ENCODE measurements at places on chromosomes 7 and 10. TPM values are rescaled to one million over a fixed set of nuclear protein-coding genes. Genes with fewer than 3 reads are reported as not detected.
A peak's percentile ranks its signal among the peaks of the same experiment; 100 is the strongest.

Gene ST8SIA6
- 0.79 TPM for total RNA-seq

Gene CRYGN
- total RNA-seq, result not detected

Gene AZGP1
- not detected for total RNA-seq

Gene ANKRD22
- total RNA-seq, result not detected

Gene ZNF789
- 5.9 TPM for total RNA-seq

Gene PSMG3
- 28.3 TPM for total RNA-seq

GRCh38 chr10:93680412-93681047, 21.9 kb downstream of the FRA10AC1 start:
- no peak for DNase-seq

DNA sequence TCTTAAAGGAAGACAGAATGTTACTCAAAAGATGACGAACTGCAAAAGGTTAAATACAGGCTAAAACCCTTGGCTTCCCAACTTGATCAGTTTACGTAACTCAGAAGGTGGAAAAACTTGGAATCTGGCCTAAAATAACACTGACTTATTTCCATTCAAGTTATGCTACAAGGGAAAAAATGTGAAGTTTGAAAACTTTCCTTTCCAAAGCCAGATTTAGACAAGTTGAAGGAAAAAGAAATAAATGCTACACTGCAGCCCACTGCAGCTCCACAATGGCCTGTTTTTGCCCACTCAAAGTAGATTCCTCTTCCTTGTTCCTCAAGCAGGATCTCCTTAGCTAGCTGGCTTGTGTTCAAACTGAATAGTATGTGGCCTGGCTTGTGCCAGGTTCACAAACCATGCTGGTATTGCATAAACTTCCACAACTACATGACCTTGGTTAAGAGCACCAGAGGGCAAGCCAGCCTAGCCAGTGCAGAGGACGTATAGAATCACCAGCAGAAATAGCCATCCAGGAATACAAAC, 166.2 kb downstream of the CPEB3 start:
- DNase-seq, result peak; percentile 89

DNA sequence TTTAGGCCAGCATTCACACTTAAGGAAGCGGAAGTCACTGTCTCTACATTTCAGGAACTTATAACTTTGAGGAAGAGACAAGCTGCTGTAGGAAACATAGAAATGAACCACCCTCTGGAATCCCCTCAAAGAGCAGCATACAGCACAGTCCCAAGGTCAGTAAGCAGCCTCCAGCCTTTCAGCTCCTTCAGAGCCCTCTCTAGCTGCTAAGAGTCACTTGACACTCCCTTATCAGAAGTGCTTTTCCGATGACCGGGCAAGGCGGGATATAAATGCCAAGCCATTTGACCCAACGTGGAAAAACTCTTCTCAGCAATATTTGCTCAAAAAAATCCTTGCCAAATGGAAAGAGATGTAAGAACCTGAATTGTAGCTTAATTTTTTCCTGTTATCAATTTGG, 1284.3 kb downstream of the XPNPEP1 start:
- no peak for DNase-seq

DNA sequence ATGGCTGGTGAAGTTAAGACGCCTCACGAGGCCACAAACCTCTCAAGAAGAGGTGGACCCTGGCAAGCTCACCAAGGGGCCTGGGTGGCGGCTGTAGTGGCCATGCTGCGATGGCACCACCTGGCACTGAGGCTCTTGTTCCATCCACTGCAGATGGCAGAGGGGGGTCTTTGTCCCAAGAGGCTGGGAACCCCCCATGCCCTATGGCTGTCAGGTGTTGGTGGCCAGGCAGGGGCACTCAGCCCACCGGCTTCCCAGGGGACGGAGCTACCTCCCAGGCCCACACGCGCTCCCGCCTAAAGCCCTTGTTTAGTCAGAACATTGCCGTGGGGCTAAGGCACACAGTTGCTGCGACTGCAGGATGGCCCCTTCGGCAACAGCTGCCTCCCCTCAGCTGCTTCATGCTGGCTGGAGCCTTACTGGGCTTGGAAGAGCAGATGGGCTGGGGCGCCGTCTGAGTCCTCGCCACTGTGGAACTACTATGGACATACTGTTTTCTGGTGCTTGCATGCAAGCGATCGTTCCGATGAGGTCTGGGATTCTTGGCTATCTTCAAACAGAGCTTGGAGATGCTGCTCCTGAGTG, 46.8 kb downstream of the DPYSL4 start:
- no peak for DNase-seq

DNA sequence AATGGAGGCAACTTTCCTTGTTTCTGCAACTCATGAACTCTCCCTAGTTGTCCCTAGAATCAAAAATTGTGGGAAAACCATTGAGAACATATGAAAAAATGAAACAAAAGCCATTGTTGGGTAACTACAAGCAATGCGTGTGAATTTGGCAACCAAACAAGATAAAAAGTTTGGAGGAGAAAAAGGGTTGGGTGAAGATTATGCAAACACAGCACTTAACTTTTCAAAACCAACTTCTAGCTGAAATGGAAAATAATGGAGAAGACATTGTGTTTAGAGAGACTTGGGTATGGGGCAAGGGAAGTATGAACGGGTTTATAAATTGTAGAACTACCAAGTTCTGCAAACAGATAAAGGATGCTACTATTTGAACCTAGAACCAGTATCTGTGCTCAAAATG, 89.0 kb upstream of the SVIL start:
- DNase-seq, result no peak

GRCh38 chr10:27981744-27982143, 17.1 kb downstream of the ODAD2 start:
- no peak for DNase-seq

GRCh38 chr10:70459061-70459773, 17.7 kb upstream of the NODAL start:
- DNase-seq, result no peak

GRCh38 chr10:77932016-77932715, 5.6 kb upstream of the DLG5 start:
- no peak for DNase-seq

DNA sequence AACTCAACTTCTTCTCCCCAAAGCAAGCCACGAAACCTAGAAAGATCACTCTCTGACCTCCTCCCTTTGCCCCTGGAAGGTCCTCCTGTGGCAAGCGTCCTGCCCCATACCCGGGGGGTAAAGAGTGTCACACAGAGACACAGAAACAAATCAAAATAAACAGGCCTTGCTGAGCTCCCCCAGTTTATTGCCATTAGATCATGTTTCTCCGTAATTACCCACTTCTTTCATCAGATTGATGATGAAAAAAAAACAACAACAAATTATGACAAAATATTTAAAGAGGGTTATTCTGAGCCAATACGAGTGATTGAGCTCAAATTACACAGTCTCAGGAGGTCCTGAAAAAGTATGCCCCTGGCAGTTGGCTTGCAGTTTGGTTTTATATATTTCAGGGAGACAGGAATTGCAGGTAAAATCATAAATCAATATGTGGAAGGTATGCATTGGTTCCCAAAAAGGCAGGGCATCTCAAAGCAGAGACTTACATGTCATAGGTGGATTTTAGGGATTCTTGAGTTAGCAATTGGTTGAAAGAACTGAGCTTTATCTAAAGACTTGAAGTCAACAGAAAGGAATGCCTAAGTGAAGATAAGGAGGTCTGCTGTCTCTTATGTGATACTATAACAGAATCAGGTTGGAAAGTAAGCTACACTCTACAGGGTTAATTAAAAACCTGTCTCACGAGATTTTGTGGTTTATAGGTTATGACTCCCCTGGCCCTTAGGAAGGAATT, 86.2 kb downstream of the APBB1IP start:
- no peak for DNase-seq

DNA sequence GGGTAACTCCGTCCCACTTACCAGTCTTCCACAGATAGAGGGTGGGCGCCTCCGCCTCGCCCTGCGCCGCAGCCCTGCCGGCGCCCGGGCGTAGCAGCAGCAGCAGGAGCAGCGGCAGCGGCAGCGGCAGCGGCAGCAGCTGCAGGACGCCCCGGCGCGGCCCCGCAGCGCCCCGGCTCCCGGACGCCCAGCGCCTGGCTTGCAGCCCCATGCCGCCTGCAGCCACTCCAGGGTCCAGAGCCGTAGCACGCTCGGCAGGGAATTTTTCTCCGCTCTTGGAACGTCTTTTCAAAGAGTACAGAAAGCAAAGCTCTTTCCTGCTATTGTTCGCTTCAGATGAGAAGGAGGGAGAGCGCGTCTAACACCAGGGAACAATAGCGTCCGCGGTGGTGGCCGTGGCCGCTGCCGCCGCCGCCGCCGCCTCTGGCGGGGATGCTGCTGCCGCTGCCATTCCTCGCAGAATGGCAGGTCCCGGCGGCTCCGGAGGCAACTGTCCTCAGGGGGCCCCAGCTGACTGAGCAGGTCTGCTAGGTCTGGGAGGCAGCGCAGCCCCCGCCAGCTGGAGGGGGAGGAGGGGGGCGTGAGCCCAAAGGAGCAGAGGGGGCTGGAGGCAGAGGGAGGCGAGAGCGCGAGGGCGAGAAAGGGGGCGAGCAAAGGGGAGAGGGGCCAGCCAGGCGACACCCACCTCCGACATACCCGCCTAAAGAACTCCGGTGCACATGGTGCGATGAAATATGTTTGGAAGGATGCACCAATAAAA, at the start of gene THSD7A:
Gene THSD7A, minus strand, starts transcription at position 463 of the 760 bp plus-strand sequence. Its CDS starts 252 bp downstream, at position 211.
- no peak for DNase-seq

GRCh38 chr7:73682745-73683055, 553 bp downstream of the DNAJC30 start:
- no peak for DNase-seq

DNA sequence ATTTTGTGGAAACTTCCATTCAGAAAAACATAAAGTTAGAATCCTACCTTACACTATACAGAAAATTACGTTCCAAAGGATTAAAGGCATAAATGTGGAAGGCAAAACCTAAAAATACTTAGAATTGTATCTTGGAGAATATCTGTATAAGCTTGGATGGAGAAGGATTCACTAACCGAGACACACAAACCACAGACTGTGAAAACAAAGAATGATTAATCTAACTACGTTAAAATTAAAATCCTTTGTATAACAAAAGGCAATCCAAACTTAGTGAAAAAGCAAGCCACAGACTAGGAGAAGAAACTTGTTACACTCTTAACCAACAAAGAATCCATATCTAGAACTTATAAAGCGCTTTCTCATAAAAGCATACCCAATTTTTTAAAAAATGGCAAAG, 678.8 kb downstream of the INHBA start:
- DNase-seq, result no peak

GRCh38 chr10:113444766-113445365, 108.0 kb upstream of the HABP2 start:
- DNase-seq, result no peak

GRCh38 chr7:25978466-25978865, 173.5 kb upstream of the NFE2L3 start:
- DNase-seq, result no peak

GRCh38 chr10:79422178-79422892, 23.1 kb downstream of the ZCCHC24 start:
- DNase-seq, result no peak

- no peak for DNase-seq
Measured at GRCh38 chr7:103080923-103081322, 6.0 kb downstream of the ARMC10 start.

DNA sequence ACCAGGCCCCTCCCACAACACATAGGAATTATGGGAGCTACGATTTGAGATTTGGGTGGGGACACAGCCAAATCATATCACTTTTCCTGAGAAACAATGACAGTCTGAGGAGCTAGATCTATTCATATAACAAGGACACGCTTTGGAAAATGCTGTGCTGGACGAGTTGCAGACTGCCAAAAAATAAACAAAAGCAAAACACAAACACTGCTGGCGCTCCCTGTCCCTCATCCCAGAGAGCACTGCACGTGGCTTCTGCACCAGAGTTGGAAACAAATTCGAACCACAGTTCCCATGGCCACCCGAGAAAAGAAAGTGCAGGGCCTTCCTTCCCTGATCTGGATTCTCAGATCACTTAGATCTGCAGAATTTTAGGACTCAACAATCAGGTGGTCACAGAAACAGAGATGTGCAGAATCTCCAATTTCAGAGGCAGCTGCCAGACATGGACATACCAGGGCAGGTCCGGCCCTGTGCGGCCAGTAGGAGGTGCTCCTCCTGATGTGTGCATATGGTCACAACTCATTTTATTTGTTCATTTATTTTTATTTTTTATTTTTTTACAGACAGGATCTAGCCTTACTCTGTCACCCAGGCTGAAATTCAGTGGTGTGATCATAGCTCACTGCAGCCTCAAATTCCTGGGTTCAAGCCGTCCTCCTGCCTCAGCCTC, 35.2 kb upstream of the ECHDC3 start:
- DNase-seq, result no peak

- no peak for DNase-seq
Measured at GRCh38 chr10:61302124-61302523, 151.1 kb downstream of the TMEM26 start.

DNA sequence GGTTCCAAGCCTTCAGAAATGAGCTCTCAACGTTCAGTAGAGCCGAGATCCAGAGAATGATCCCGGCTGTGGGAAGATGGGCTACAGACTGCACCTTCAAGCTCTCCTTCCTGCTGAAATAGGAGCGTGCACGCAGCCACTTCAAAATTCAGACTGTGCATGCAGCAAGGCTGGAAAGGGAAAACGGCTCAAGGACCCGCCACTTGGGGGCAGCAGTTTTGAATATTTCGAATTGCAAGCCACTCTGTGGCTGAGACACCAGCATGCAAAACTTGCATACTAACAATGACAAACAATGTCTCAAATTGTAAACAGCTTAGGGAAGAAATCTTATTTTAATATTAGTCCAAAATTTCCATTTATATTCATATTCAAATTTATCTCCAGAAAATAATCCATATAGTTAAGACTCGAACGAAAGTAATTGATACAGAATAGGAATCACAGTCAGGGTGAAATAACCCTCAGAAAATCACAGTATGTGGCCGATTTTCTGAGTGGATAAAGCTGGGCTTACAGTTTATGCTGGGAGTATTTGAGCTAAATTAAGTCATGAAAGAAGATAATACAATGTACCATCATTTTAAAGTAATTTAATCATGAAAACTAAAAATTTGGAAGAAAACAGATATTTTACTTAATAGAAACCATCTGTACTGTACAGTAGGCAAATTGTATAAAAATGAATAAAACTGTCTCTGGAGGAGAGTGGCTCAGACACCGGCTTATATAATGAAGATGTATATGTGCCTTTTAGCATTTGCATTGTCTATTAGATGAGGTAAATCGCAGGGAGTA, 137.9 kb upstream of the MKI67 start:
- no peak for DNase-seq

DNA sequence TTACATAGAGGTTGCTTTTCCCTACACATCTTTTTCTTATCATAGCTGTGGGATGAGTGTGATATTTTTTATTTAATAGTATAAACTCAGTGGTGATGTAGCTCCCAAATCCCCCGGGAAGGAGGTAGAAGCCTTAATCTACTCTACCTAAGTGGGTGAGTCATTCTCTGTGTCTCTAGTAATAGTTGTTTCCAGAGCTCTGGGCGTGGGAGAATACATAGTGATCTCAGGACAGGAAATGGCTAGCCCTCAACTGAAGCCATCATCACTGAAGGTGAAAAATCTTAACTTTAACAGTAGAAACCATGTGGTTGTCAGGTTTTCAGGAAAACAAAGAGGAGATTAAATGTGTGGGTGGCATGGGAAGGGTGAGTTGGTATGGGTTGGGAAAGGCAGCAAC, 278.4 kb downstream of the ANKRD30A start:
- DNase-seq, result no peak

- DNase-seq, result no peak
Measured at GRCh38 chr10:118980135-118980865, 49.2 kb upstream of the NANOS1 start.
